ENCODE measurements at places on chromosomes 6 and 20.

DNA sequence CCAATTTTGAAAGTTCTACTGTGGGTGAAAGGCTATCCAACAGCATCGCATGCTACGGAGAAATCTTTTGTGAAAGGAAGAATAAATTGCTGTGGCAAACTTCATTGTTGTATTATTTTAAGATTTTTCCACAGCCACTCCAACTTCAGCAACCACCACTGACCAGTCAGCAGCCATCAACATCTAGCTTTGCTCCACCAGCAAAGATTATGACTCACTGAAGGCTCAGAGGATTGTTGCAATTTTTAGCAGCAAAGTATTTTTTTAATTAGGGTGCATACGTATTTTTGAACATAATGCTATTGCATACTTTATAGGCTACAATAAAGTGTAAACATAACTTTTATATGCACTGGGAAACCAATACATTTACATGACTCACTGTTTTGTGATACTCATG is 493.5 kb downstream of the TFAP2A start:
- no peak for DNase-seq

GRCh38 chr20:24535941-24536730 is 66.7 kb downstream of the SYNDIG1 start:
- no peak for DNase-seq

DNA sequence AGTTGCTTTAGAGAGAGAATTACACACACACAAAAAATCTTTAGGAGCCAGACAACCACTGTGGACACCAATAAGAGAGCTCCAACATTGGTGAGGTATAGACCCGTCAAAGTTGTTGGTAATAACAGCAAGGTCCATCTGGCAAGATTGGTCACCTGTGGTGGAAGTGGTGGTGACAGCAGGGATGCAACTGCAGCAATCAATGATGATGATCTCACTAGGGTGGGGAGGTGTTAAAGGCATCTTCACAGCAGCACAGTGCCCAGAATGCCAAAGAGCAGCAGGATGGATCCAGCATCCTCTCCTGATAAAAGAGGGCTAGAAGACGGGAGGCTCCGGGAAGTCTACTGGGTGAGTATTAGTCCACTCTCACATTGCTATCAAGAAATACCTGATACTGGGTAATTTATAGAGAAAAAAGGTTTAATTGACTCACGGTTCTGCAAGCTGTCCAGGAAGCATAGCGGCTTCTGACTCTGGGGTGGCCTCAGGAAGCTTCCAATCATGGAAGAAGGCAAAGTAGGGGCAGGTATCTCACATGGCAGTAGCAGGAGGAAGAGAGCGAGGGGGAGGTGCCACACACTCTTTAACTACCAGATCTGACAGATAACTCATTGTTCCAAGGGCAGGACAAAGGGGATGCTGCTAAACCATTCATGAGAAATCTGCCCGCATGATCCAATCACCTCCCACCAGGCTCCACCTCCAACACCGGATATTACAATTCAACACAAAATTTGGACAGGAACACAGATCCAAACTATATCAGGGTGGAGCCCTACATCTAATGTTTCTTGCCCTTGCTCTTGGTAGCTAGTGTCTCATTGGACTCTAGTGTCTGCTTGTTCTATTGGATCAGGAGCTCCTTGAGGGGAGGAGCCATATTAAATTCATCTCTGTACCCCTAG is 48.9 kb downstream of the KLHL31 start:
- DNase-seq = no peak

GRCh38 chr6:79630883-79631692 is at the start of gene SH3BGRL2:
TSS of gene SH3BGRL2 (plus strand) at chr6:79631329. CDS start at chr6:79631462, 133 bp downstream.
- peak; percentile 11 for DNase-seq

DNA sequence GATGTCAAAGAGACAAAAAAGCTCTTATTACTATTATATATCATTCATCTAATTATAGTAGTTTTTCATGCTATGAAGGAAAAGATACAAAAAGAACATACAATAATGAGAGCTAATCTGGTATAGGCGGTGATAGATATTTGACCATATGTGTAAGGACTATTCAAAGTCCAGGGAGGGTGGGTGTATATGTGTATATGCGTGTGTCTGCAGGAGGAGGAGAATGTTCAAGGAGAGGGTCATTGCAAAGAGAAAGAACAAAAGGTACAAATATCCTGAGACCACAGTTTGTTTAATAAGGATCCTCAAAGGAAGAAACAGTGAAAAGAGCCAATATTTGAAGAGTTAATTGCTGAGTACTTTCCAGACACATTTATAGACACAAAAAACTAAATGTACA is 1288.6 kb upstream of the CITED2 start:
- DNase-seq = no peak

- peak; percentile 79 for DNase-seq
Measured at GRCh38 chr6:33160728-33161344, 31.4 kb downstream of the COL11A2 start.

DNA sequence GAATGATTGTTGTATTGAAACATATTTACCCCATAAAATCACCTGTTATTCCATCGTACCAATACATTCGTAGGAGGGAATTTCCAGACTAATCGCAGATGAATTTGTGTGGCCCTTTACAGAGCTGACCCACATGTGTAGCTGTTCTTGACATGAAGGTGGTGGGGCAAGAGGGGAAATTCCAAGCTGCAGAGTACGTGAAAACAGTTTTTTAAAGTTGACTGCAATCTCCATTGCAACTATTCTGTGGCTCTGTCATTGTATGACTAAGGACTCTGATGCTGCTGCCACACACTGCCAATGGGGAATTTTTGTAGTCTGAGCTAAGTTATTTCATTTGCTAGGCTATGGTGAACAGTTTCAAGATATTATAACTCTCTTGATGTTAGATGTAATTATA is 46.4 kb upstream of the ADTRP start:
- no peak for DNase-seq

- no peak for DNase-seq
Measured at GRCh38 chr6:132304891-132305305, 96.4 kb downstream of the MOXD1 start.

DNA sequence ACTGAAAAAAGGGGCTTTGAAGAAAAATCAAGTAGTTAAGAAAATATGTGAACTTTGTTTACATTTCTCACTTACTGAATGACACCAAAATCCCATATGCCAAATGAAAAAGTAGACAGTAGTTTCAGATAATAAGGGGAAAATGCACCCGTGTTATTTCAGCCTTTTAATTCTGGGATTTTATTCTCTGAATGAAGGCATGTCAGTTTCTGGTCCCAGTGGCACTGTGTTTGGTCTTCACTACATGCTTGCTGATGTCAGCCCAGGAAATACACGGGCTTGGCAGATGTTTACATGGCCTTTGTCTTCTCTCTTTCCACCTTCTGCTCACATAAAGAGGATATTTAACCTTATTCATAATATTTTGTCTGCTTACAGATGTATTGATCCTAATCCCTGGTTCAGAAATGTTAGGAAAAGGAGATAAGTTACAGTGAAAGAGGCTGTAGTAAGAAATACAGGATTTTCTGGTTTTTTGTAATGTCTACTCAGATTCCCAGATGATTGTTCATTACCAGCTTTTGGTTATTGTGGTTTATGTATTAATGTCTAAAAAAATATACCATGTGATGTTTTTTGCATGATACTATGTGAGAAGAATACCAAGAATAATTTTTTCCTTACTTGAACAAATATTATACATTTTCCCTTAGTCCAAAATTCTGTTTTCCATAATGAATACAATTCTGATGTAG is 27.7 kb downstream of the DSE start:
- no peak for DNase-seq

GRCh38 chr20:33656783-33657703 is 5.1 kb upstream of the C20orf144 start:
- DNase-seq = no peak

DNA sequence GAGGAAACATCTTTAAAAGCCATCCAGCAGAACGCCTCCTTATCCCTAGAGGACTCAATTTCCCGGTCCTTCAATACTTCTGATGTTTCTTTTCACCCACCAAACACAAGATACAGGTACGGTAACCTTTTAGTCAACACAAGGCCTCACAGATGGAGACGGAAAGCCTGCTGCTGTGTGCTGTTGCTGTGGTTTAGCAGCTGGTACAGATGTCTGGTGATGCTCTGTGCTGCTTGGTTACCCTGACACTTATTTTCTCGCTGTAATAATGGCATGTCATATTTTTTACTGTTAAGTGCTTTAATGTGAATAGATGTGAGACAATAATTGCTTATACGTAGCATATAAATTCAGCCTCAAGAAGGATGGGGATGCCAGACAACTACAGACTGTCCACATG is 25.3 kb downstream of the GMDS start:
- DNase-seq = no peak

DNA sequence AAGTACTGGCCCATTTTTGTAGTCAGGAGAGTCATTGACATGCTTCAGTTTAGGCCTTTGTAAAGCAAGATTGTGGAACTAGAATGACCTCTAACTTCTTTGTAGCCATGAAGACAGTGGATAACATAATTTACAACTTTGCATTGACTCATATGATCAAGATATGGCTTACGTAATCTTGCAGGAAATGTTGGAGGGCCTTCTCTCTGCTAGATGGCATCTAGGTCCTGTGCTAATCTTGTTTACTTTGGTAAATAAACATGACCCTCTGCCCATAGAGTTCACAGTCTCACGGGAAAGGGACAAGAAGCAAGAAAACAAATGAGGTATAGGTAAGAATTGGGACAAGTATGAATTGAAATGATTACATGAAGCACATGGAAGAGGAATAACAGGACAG is 355.2 kb upstream of the ARID1B start:
- DNase-seq = peak; percentile 26

DNA sequence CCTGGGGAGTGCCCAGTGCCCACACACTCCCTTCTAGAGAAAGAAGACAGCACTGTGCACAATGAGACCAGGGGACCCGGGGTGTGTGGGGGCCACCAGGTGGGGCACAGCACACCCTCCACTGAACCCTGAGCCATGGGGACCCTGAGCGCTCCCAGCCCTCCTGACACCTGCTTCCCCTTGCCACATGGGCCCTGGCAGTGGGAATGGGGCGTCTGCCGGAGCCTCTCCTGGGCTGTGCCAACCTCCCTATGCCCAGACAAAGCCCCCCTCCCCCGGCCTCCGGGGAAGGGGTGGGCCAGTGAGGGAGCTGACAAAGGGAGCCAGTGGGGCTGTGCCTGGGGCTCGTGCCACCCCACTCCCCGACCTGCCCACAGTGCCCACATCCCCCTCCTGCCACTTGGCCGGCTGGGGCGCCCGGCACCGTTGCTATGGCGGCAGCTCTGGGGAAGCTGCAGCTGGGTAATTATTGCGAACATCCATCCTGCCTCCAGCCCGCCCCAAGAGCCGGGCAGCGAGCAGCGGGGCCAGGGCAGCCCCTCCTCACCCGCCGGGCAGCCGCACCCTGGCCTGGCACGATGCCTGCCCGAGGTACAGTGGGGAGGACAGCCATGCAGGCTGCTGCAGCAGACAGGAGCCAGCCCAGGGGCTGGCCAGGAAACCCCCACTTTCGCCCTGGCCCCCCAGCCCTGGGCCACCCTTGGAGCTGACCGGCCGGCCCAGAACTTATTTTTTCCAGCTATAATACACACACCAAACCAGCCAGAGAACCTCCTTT is 41.9 kb upstream of the NOL4L start:
- peak; percentile 49 for DNase-seq

- peak; percentile 81 for DNase-seq
Measured at GRCh38 chr6:31737315-31737990, 1.1 kb upstream of the CLIC1 start.

DNA sequence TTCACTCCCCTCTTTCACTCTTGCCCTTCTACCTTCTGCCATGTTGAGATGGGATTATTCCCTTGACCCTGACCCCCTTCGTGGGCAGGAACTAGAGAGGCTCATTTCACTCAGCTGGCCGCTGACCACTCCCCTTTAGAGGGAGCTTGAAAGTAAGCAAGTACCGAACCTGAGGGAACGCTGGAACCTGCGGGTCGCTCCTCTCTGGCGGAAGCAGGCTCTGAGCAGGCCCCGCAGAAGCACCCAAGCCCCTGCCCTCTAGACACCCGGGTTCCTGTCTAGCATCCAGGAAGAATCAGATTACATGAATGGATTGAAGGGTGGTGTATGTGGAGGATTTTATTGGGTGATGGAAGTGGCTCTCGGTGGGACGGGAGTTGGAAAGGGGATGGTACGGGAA is 11.9 kb upstream of the MYCT1 start:
- DNase-seq = no peak

GRCh38 chr20:36062799-36063198 is 91.7 kb upstream of the EPB41L1 start:
- no peak for DNase-seq
